ENCODE measurements at places on chromosomes 4 and X. TPM values are rescaled to one million over a fixed set of nuclear protein-coding genes. Genes with fewer than 3 reads are reported as not detected.

Gene ERCC6L
- 0.36 TPM for total RNA-seq

Gene PPP4R3C
- not detected for total RNA-seq

Gene HGFAC
- not detected for total RNA-seq

Gene KCNIP4
- not detected for total RNA-seq

Gene SUPT20HL1
- not detected for total RNA-seq

Gene GAB1
- 17.0 TPM for total RNA-seq

Measured in cardiac atrium fibroblast (primary cell).